Activated T-cell treated with anti-CD3 and anti-CD28 coated beads, Interleukin-2, amount 50 U/mL, for 72 hours (primary cell): ENCODE measurements at places on chromosomes 3 and 15.

DNA sequence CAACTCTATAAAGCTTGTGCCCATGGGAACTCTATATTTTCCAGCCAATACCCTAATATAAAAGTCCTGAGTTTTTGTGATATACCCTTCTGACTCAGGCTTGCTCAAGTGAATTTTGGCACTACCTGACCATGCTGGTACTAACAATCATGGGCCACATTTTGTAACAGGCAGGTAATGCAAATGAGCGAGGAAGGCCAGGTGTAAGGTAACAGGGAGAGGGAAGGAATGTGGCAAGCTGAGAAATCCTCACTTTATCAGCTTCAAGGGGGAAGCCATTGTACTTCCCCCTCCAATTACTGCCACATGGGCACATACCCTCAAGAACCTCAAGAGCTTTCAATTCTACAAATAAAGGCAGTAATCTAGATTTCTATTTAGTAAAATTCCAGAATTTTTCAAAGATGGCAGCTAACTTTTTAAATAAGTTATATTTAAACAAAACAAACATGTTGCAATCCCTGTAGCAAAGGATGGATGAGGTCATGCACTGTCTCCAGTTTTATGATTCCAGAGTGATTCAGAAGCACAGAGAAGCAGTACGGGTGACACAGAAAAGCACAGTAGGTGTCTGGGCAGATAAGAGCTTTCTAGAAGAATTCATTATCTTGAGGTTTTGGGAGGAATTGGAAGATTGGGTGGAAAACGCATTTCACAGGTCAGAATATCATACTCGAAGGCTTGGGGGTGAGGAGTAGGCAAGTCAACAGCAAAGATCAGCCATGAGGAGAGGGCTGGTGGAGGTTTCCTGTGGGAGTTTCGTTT, 87.6 kb downstream of the FOXP1 start:
- peak; percentile 53 for DNase-seq

- no peak for DNase-seq
Observed at GRCh38 chr15:78394981-78395616, 42.9 kb upstream of the IREB2 start.

GRCh38 chr3:30141927-30142326, 464.5 kb upstream of the TGFBR2 start:
- DNase-seq: no peak

DNA sequence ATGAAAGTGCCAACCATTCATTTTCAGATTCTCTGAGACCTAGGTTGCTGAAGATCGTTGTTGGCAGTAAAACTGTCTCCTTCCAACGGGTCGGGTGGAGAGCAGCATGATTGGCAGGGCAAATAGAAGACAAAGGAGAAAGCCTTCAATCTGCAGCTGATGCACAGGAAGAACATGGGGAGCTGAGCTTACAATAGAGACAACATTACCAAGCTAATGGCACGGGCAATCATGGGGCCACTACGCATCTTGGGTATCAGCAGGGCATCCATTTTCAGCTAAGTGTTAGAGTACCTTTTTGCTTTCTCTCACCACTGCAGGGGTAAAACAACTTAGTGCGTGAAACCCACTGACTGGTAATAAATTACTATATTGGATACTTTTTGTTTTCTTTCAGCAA, 114.8 kb downstream of the WDR72 start:
- DNase-seq: no peak

DNA sequence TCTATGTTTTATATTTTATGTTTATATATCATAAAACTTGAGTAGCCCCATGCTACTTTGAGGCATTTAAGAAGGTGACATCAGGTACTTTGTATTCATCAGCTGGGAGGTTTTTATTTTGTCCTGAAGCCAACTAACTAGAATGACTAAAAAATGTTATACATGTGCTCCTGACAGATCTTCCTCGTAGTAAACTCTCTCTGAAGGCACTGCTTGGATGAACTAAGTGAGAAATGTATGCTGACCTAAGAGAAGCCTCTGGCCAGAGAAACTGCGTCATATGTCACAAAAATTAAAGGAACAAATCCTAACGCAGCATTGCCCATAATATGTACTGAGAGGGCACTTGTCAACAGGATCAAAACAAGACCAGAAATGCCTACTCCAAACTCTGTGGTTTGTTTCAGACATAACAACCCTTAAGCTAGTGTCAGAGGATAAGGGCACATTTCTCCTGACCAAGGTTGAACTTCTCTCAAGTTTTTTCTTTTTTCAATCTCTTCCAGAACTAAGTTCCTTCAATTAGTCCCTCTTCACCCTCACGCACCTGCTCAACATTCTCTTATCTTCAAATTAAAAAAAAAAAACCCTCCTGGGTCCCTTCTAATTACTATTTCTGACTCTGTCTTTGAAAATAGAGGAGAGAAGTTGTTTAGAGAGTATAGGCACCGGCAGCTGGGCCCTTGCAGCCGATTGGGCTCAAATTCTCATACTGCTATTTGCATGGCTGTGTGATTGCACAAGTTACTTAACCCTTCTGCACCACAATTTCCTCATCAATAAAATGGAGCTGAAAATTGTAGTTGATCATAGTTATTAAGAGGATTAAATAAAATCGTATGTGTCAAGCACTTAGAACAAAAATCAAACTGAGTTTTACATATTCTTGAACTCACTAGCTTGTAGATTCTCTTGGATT, 159.0 kb downstream of the FRMD5 start:
- no peak for DNase-seq

DNA sequence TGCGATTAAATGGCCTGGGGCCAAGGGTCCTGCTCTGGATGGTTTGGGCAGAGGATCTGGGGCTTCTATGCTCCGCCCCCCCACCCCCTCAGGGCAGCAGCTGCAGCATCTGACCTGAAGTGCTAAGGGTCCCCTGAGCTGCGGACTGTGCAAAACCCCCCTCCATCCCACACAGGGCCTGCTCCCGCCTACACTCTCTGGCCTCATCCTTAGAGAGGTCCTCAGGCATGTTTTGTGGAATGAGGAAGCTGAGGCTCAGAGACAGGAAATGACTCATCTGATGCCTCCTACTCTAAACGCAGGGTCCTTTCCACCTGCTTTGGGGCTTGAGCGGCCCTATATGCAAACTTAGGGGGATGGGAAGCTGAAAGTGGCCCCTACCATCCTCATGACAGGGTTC, 59.5 kb upstream of the CTSH start:
- DNase-seq: no peak

DNA sequence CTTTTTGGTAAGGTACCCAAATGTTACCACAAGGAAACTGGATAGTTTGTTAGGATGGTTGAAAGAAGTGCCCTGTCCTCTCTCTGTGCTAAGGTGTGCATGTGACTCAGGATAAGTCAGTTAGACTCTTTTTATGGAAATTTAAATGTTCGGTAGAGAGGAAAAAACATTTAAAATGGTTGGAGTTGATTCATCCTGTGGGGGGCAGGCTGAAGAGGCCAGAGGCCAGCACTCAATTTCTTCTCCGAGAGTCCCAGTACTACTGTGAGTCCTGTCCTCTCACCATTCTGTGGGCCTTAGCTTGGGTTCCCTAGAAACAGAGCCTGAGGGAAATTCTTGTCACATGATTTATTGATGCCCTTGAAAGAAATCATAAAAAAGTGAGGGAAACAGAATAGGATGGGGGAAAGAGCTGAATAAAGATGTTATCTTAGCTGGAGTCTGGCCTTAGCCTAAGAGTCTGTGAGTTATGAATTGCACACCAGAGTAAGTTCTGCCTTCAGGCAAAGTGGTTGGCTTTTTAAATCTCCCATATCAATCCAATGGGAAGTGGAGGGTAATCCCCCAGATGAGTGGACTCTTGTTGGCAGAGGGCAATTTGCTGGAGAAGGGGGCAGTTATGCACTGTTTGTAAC, 106.5 kb upstream of the GALNT15 start:
- no peak for DNase-seq

DNA sequence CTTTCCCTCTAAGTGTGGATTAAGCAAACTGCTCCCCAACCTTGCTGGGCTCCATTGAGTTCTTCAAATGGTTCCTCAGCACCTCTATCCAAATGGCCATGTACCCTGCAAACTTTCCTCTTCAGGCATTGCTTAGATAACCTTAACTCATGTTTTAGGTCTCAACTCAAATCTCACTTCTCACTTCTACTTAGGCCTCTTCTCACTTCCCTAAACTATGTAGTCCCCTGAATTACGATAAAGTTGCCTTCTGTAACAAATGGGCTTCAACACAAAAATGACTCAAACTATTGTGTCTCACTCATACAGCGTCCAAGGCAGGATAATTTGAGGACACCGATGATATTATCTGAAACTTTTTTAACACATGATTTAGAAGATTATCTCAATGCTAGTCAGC, 62.4 kb upstream of the STAC start:
- no peak for DNase-seq

- peak; percentile 33 for DNase-seq
Observed at GRCh38 chr3:160400030-160400701, 716 bp downstream of the SMC4 start.

DNA sequence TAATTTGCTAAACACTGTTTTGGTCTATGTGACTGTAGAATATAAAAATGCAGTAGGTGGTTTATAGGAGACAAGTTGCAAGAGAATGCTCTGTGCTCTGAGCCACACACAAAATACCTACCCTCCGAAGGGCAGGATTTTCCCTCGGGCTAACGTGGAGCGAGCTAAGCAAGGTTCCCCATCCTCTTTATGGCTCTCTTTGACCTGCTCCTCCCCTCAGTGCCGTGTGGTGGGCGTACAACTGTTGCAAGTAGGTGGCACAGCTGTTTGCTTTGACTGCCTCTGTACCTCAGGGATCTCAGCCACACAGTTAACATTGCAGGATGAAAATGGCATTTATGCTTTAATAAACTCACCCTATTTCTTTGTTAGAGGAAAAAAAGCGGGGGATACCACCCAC, 339.1 kb downstream of the SATB1 start:
- no peak for DNase-seq

DNA sequence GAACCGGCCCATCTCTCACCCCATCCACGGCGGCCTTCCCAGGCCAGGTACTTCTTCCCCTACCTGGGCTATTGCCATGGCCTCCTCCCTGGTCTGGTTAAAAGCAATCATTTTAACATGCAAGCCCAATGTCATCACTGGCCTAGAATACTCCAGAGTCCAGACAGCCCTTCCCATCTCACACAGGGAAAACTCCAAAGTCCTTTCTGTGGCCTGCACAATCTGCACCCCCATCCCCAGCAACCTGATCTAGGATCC, 45.8 kb upstream of the SLCO2A1 start:
- no peak for DNase-seq

DNA sequence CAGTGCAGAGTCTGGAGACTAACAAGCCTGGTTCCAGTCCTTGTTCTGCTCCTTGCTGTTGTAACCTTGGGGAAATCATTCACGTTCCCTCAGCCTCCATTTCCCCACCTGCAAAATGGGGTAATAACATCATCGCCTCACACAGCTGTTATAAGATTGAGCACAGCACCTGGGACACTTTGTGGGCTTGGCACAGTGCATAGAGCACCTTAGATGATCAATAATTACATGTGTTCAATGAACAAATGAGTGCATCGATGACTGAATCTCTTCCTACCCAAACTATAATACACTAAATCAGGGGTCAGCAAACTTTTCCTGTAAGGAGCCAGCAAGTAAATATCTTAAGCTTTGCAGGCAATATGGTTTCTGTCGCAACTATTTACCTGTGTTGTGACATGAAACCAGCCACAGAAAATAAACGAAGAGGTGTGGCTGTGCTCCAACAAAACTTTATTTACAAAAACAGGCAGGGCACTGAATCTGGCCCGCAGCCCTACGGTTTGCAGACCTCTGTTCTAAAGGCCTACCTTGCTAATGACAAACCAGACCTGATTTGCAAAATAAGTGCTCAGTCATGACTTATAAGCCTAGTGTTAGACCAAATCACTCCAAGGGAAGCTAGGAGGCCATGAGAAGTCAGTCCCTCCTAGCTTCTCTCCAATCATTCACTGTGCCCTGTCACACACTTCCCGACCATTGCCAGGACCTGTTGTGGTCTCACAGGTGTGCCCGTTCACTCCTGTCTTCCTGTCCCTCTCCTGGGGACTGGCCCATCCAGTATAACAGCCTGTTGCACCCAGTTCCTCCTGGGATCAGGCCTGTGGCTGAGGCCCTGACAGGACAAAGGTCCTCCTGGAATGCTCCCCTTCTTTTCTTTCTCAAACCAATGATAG, 149.4 kb upstream of the WNT5A start:
- DNase-seq: no peak
